ENCODE measurements at places on chromosomes 6 and 20. TPM values are rescaled to one million over a fixed set of nuclear protein-coding genes. Genes with fewer than 3 reads are reported as not detected.

GRCh38 chr6:109446072-109446471, 5.5 kb downstream of the SMPD2 start:
- no peaks in the 10 kb centered on the region for H3K36me3 ChIP-seq
- H3K27me3 ChIP-seq, result no peaks in the 10 kb centered on the region
- H3K27ac ChIP-seq, result no peak overlapping the region
- peaks cover 9% of the 10 kb centered on the region for H3K4me1 ChIP-seq
- H3K4me3 ChIP-seq, result no peak overlapping the region

DNA sequence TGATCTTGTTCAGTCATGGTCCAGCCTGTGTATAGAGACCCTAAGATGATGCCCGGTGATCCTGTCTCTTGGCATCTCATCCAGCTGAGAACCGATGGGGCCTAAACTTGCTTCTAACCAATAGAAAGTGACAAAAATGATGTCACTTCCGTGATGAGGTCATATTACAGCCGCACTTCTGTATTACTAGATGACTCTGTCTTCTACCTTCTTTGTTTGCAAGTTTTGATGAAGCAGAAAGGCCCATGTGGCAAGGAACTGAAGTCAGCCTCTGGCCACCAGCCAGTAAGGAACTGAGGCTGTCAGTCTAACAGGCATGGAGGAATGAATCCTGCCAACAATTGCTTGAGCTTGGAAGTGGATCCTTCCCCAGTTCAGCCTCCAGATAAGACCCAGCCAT, 32.8 kb upstream of the HLA-C start:
- no peak overlapping the region for H3K27ac ChIP-seq
- no peaks in the 10 kb centered on the region for H3K27me3 ChIP-seq
- H3K4me3 ChIP-seq, result no peak overlapping the region
- H3K36me3 ChIP-seq, result no peaks in the 10 kb centered on the region
- no peak for DNase-seq

- H3K4me1 ChIP-seq, result peaks cover 5% of the 10 kb centered on the region
- H3K27me3 ChIP-seq, result no peaks in the 10 kb centered on the region
- no peak overlapping the region for H3K4me3 ChIP-seq
- H3K36me3 ChIP-seq, result no peaks in the 10 kb centered on the region
Measured at GRCh38 chr20:41697861-41698559, 79.8 kb upstream of the CHD6 start.

Gene PHACTR3
- total RNA-seq, result 4.3 TPM

Gene CASP8AP2
- total RNA-seq, result 14.2 TPM

- H3K27me3 ChIP-seq, result no peaks in the 10 kb centered on the region
- H3K4me1 ChIP-seq, result no peaks in the 10 kb centered on the region
- no peak overlapping the region for H3K27ac ChIP-seq
- peaks cover 9% of the 10 kb centered on the region for H3K36me3 ChIP-seq
- no peak overlapping the region for H3K4me3 ChIP-seq
Measured at GRCh38 chr6:20154753-20155152, 57.5 kb downstream of the MBOAT1 start.

Gene ROS1
- total RNA-seq, result not detected

GRCh38 chr20:44759595-44759994, 13.9 kb downstream of the KCNK15 start:
- no peak overlapping the region for H3K27ac ChIP-seq
- H3K4me1 ChIP-seq, result peaks cover 5% of the 10 kb centered on the region
- H3K27me3 ChIP-seq, result no peaks in the 10 kb centered on the region
- H3K4me3 ChIP-seq, result no peak overlapping the region

DNA sequence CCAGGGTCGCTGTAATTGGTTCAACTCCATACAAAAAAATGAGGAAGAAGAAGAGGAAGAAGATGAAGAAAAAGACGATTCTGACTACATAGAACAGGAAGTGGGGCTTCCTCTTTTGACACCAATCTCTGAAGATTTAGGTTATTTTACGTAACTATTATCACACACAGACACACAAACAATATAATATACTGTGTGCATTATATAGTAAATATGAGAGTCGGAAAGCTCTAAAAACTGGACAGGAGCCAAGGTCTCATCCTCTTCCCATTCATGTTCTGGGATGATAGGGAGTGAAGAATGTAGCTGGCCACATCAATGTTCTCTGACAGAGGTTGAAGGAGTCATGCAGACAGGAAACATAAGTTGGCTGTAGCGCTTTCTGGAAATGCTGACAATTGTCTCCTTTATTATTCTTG, 13.3 kb downstream of the RSPH4A start:
- DNase-seq, result no peak
- no peaks in the 10 kb centered on the region for H3K4me1 ChIP-seq
- H3K36me3 ChIP-seq, result no peaks in the 10 kb centered on the region
- H3K27ac ChIP-seq, result no peak overlapping the region
- H3K4me3 ChIP-seq, result no peak overlapping the region
